Femur (tissue), 1 donor: ENCODE measurements at places on chromosomes 11 and 22.

DNA sequence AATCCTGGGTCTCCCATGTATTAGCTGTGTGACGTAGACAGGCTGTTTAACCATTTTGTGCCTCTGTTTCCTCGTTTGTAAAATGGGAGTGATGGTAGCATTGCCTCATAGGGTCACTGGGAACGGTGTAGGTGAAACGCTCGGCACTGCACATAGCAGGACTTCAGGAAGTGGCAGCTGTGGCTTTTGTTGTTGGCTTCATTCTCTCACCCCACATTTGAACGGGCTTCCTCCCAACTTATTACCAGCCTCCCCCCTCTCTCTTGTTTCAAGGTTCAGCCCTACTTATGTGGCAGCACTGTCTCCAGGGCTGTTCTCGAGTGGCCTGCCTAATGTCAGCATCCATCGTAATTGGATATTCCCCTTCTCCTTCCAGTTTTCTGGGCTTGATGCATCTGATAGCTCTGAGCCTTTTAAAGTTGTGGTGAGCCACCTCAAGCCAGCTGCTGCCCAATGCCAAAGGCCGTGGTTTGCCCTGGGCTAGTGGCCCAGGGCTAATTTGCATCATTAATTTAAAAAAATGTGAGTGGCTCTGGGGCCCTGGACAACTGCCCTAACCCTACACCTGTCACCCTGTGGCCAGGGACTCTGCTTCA lies 217.8 kb upstream of the TBCEL start:
- no peak for DNase-seq

GRCh38 chr22:30826670-30827355 lies 132.1 kb downstream of the OSBP2 start:
- no peak for DNase-seq

DNA sequence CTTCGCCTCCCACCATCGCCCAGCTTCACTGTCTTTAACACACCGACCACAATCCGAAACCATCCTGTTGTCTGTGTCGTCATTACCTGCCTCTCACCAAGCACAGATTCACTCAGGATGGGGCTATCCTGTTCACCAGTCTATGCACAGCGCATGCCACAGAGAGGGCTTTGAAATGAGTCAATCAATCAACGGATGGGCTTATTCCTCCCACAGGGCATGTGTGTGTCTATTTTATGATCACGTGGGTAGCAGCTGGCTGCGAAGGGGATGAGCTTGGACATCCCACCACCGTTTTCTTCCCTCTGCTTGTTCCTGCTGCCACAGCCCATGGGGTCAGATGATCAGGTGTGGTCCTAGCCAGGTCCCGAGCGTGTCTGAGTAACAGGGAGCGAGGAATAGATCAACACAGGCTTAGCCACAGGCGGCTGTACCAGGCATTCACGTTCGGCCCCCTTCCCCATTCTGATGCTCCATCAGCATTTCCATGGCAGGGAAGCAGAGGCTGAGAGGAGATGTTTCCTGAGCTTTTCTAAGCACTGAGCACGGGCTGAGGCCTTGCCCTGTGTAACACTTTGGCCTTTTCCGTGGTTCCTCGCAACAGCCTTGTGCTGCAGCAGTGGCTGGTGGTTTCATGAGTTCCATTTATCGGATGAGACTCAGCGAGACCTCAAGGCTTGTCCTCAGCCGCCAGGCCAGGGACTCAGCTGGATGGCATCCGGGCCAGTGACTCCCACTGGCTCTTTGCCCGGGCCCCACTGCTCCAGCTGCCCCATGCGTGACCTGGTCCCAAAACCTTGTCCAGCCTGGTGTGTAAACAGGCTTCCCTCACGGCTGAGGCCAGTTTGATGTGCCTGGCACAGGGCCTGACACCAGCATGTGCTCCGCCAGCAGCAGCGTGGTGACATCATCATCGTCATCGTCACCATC lies 48.1 kb upstream of the FGF3 start:
- peak; percentile 19 for DNase-seq

- peak; percentile 26 for DNase-seq
Measured at GRCh38 chr11:31969359-31969702, 121.5 kb upstream of the RCN1 start.

DNA sequence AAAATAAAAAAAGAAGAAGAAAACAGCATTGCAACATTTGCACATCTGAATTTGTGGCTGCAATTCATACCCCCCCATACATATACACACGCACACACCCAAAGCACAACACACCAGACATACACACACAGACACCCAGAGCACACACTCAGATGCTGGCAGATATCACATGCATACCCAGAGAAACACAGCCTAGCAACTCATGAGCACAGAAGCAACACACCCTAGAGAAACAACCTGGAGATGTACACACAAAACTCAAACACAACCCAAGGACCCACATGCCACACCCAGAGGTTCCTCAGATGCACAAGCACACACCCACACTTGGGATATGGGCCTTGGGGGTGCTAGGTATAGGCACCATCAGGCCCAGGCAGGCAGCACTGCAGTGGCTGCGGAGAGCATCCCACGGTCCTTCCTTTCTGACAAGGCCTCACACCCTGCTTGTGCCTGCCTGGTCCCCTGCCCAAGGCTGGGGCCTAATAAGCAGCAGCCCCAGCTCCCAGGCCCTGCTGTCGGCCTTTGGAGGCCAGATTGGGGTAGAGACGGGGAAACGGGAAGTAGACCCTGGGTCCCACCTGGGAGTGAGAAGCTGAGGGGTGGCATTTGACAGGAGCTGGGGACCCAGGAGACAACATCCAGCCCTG lies 3.1 kb downstream of the CST6 start:
- DNase-seq, result no peak

- no peak for DNase-seq
Measured at GRCh38 chr11:90476442-90477007, 253.7 kb upstream of the CHORDC1 start.

DNA sequence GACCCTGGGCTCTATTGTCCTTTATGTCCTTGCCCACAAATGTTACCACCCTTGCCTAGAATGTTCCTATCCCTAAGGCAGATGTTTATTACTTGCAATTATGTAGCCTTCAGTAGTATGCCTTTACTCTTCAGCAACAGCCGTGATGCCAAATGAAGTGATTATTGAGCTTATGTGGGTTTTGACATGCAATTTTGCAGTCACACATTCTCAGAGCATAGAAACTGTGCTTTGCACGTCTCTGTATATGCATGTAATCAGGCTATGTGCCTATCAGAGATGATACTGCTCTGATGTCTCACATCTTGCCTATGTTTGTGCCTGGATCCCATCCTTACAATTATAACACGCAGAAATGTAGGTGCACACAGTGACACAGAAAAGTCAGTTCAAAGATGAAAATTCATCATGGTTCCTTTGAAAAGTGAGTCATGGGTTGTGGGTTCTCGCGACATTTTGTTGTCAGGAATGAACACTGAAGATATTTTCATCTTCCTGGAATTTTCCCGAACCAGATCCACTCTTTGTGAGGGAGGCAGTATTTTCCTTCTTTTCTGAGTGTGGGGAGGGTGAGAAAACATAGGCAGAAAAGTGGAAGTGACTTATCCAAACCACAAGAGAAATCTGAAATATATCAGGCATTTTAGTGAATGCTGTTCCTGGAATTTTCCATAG lies 81.1 kb downstream of the BMAL1 start:
- no peak for DNase-seq

GRCh38 chr11:83115551-83115950 lies 41.4 kb upstream of the PCF11 start:
- DNase-seq, result no peak

DNA sequence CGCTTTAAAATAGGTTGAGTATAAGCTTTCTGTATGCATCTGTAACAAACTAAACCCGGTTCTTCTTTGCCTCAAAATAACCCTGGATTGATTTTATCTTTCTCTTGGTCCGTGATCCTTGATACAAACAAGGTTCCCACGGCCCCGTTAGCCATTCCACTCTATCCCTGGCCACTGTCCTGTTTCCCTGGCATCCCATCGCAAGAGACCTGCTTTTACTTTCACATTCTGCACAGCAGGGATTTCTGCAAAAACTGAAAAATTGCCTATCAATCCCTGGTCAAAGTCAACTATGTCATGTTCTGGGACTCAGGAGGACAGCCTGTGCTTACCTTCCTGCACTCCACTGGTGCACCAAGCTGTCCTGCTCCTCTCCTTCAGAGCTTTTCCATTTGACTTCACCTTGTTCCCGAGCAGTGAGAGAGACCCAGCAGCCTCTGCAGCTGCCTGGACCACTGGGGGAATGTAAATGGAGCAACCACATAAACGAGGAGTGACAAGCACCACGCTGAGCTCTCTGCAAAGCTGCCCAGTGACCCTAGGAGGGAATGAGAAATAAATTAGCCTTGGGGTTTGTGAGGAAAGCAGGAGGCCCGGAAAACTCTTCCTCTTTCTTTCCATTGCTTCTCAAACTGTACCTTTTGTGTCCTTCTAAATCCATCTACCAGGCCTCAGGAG lies 175.9 kb downstream of the NTM start:
- DNase-seq, result no peak

DNA sequence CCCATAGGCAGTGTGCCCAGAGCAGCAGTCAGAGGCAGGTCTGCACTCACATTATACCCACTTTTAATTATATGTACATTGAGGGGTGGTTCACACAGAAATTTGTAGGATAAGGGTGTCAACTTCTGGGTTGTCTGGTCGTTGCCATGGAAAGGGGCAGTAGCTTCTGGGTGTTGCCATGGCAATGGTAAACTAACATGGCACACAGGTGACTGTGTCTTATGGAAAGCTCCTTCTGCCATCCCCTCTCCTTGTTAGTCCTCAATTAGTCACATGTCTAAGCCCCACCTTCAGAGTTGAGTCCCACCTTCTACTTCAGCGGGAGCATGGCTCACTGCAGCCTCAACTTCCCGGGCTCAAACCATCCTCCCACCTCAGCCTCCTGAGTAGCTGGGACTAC lies 56.3 kb upstream of the ATXN10 start:
- no peak for DNase-seq

- no peak for DNase-seq
Measured at GRCh38 chr11:130599073-130599654, 150.7 kb downstream of the ADAMTS15 start.

DNA sequence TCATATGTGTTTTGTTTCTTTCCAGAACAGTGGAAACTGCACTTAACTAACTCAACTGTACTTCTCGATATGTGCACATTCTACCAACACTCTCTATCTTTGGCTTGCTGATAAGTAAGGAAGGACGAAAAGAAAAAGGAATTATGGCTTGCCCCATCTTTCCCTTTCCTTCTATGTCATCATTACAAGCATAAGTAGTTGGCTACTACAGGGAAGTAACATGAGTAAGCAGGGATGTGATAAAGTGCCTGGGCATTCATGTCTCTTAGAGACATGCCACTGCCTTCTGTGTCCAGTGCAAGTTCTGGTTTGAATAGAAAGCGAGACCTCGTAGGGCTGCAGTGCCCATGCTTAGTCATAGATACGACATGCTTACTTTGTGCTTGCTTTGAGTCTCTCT lies 342.5 kb downstream of the ETS1 start:
- DNase-seq, result no peak

DNA sequence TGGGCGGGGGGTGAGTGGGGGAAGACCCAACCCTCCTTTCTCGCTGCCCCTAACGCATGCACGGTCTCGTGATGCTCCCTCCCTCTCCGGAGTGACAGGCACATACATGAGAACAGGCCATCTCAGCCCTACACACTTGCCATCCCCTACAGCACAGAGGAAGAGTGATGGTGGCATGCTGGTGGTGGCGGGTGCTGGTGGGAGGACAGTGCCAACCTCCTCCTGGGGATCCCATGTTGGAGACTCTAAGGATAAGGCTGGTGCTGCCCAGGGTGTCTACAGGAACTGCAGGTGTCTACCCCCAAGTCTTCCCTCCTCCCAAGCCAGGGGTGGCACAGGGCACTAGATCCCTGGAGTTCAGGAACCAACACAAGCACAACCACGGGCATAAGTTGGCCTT lies 6.7 kb upstream of the NLRX1 start:
- DNase-seq, result no peak

- no peak for DNase-seq
Measured at GRCh38 chr11:60265373-60266214, 14.9 kb upstream of the MS4A4A start.

- DNase-seq, result no peak
Measured at GRCh38 chr11:60939855-60940254, 12.1 kb downstream of the SLC15A3 start.

GRCh38 chr11:119339589-119340334 lies 921 bp downstream of the C1QTNF5 start:
- DNase-seq, result peak; percentile 84

DNA sequence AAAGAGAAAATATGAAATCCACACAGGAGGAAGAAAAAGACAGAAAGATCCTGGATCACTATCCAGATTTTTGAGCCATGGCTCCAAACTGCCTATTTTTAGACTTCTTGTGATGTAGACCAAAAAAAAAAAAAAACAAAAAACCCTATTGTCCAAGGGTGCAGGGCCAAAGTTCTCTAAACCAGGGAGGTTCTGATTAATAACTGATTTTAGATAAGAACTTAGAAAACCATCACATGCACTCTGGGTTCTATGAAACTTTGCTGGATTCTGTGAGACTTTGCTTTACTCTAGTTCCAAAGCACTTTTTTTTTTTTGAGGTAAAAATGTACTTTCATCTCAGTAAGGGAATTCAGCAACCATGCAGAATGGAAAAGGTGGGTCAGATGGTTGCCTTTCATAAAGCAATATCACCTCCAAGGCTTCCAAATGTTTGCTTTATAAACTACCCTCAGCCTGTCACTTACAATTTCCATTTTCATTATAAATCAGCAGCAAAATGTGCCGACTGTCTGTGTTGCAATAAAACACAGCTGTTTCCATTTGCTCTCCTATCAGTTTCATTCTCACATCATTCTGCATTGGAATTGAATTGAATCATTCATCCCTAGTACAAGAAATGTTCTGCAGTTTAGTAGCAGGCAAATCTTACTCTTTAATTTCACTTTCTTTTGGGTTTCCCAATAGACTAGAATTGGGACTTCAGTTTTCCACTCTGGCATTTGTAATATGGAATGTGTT lies 1584.3 kb upstream of the RAG2 start:
- DNase-seq, result no peak

DNA sequence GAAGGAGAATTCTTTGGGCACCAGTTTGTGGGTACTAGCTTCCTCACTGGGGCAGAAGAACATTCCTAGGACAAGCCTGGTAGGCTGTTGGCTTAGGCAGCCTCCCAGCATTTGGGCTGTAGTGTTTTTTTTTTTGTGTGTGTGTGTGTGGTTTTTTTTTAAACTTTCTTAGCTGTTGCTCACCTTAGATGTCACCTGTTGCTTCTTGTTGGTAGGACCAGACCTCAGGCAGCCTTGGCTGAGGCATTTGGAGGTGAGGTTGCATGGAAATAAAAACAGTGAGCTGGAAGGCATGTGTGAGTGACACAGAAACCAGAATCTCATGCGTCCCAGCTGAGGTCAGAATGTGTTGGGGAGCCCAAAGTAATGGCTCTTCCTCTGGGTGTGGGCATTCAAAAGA lies 21.3 kb downstream of the AMPD3 start:
- DNase-seq, result no peak

GRCh38 chr11:75513250-75513649 lies 12.5 kb downstream of the GDPD5 start:
- no peak for DNase-seq

- DNase-seq, result peak; percentile 83
Measured at GRCh38 chr11:65663639-65664200, 1.0 kb upstream of the RELA start.

GRCh38 chr11:35393098-35393497 lies 26.3 kb downstream of the SLC1A2 start:
- DNase-seq, result no peak

- no peak for DNase-seq
Measured at GRCh38 chr11:75541193-75542087, 15.7 kb upstream of the GDPD5 start.

- DNase-seq, result no peak
Measured at GRCh38 chr11:68448604-68449011, 11.9 kb upstream of the PPP6R3 start.
